Endothelial cell (in vitro differentiated cells): ENCODE measurements at places on chromosomes 12 and 14. TPM values are rescaled to one million over a fixed set of nuclear protein-coding genes. Genes with fewer than 3 reads are reported as not detected.

KLRC3 gene
- not detected for total RNA-seq

SMIM10L1 gene
- total RNA-seq, result 15.9 TPM

MYO1A gene
- total RNA-seq, result 0.36 TPM

MANSC4 gene
- not detected for total RNA-seq

APOF gene
- total RNA-seq, result not detected
